T-helper 1 cell (primary cell): ENCODE measurements at places on chromosomes 11 and 22.

DNA sequence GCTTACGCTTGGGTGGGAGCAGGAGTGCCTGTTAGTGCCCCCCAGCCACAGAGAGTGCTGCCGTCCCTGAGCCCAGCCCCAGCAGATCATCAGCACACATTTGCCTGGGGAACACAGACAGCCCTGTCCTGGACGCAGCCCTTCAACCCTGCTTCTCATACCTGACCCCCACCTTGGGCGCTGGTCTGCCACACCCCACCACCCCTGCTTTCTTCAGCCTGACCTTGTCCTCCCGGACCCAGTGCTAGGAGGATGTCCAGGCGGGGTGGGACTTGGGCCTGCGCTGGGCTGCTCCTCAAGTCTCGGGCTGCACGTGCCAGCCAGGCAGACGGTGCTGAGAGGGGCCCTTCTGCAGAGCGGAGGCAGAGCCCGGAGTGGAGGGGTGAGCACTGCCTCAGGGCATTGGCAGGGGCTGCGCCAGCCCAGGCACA is 119.2 kb downstream of the KCNQ1OT1 start:
- no peak for DNase-seq

GRCh38 chr11:89625171-89625570 is 84.9 kb upstream of the TRIM77 start:
- no peak for DNase-seq

DNA sequence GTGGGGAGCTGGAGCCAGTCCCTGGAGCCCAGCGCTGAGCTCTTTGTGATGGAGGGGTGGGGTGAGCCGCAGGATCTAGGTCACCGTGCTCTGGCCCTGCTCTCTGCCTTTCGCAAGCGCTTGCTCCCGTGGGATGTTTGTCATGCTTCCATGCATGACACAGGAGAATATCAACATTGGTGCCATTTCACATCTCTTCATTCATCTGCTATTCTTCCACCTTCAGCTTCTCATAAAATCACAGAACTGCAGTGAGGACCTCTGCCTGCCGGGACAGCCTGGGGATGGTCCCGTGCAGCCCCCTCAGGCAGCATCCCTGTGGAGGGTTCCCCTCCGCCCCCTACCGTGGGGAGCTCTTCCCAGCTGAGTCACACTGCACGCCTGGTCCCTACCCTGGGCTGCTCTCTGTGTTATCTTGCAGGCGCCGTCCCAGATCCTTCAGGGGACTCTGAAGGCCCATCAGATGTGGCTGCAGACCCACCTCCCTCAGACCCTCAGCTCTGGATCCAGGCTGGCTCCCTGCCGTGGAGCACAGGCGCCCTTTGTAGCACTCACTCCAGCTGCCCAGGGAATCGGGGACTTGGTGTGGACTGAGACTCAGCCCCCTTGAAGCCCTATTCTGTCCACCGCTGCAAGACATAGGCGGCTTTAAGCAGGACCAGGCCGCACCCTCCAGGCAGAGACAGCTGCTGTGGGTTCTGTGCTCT is 5.1 kb upstream of the SEPTIN5 start:
- no peak for DNase-seq

- no peak for DNase-seq
Measured at GRCh38 chr11:1269957-1270356, 39.5 kb downstream of the TOLLIP start.

GRCh38 chr11:70109006-70109405 is 30.9 kb downstream of the ANO1 start:
- DNase-seq: no peak

DNA sequence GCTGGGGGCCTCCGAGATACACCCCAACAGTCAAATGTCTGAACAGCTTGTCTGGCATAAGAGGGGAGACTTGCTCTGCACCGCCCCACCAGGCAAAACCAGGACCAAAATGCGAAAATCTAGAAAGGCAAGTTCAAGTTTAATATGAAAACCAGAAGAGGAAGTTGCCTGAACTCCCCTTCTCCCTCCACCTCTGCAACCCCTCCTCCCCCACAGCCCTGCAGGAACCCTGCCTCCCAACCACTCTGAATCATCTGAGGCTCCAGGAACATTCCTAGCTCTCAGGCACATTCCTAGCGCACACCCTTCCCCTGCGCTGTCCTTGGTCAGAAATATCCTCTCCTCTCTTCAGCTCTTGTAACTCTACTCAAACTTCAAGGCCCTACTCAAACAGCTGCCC is 36.7 kb downstream of the ISX start:
- no peak for DNase-seq

DNA sequence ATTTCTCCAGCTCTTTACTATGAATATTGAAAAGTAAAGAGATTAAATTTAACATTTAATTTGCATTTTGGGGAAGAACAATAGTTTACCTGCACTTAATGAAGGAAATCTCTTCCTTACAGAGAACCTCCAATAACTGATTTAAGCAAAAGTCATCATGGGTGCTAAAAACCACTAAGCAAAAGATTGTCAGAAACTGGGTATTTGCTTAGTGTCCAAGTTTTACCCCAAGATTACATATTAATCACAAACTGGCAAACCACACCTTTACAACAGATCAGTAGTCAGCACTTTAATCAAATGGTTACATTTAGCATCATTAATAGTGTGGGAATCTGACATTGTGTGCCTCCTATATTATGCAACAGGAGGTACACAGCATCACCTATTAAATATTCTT is 2.7 kb downstream of the ZBTB44 start:
- DNase-seq: no peak

DNA sequence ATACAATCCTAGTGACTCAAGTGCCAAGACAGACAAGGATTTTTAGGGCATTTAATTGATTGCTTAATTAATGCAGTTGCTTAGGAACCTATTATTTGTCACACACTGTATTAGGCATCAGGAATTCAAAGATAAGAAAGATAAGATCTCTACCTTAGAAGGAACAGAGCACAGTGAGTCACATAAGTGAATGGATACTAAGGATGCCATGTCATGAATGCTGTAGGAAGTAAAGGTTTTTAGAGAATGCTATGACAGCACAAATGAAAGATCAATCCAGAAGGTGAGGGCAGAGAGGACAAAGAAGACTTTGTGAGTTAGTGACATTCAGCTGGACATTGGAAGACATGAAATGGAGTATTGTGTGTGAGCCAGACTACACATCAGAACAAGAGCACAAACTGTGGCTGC is 147.9 kb upstream of the DDI1 start:
- no peak for DNase-seq

DNA sequence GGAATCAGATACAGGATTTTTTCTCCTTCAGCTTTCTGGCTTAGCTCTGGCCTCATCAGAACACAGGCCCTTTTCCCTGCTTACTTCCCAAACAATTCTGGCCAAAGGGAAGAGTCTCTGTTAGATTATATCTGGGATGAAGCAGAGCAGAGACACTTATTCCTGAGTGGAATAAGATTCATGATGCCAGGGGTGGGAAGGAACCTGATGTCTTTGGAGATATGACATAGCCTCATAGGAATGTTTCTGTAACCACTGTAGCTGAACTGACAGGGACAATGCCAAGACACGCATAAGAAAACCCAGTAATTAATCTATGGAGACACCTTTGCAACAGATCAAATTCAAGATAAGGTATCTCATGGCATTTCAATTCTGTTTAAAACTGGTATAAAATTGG is 177.1 kb upstream of the RAG2 start:
- no peak for DNase-seq

GRCh38 chr22:26573026-26573662 is 16.8 kb downstream of the TPST2 start:
- no peak for DNase-seq

DNA sequence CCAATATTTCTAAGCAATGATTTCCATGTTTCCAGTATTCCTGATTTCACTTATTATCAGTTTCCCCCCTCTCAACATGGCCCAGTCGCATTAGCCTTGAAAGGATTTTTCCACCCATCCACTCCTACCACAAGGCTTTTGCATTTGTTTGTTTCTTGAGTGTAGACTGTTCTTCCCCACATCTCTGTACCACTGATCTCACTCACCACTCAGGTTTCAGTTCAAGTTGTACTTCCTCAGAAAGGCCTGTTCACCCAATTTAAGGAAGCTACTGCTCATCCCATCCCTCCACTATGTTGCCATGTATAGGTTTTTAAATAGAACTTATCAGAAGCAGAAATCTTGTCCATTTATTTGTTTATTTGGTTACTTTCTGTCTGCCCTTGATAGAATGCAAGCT is 472.3 kb downstream of the FAM181B start:
- no peak for DNase-seq

GRCh38 chr11:62133328-62134065 is 9.7 kb downstream of the INCENP start:
- no peak for DNase-seq

- no peak for DNase-seq
Measured at GRCh38 chr22:24289114-24289513, 18.5 kb downstream of the SPECC1L start.

GRCh38 chr11:85643191-85643614 is 4.6 kb upstream of the TMEM126A start:
- DNase-seq: no peak
